Tongue (tissue), 3 donors: ENCODE measurements at places on chromosomes 16 and 17. TPM values are rescaled to one million over a fixed set of nuclear protein-coding genes. Genes with fewer than 3 reads are reported as not detected.

The SPEM1 gene
- total RNA-seq: not detected

The STAC2 gene
- 0.41 TPM for total RNA-seq

The LLGL2 gene
- 19.9 TPM for total RNA-seq

The HCRT gene
- total RNA-seq: not detected

GRCh38 chr17:80261159-80261894 lies 675 bp downstream of the RNF213 start:
- DNase-seq: peak; percentile 54

- DNase-seq: no peak
These were observed 56.1 kb downstream of the KLHDC4 start for GRCh38 chr16:87709677-87710076.

GRCh38 chr17:7023576-7024401 lies 939 bp downstream of the BCL6B start:
- DNase-seq: peak; percentile 78

- DNase-seq: no peak
These were observed 79.0 kb downstream of the C16orf78 start for GRCh38 chr16:49452578-49452977.

DNA sequence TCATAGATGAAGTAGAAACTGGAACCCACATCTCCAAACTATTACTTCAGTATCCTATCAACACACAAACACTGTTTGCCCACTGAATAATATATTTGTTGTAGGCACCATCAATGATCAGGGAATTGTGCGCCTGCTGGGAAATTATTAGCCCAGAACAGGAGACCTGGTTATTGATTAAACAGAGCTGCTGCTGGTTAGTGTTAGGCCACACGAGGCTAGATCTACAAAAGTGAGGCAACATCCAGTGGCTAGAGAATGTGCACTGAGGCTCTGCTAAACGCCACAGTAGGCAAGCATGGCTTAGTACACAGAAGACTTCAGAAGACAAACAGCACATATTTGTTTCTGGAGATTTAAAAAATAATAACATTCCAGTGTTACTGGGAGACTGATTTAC lies 11.0 kb downstream of the ABHD15 start:
- DNase-seq: no peak

GRCh38 chr16:30395992-30396585 lies 869 bp downstream of the ZNF48 start:
- DNase-seq: peak; percentile 35

- DNase-seq: no peak
These were observed at the start of gene RAP1GAP2 for GRCh38 chr17:2796164-2797125. RAP1GAP2 (plus strand) TSS chr17:2796438; CDS start chr17:2796528, 90 bp downstream.
